ENCODE measurements at places on chromosomes 16 and 17.

DNA sequence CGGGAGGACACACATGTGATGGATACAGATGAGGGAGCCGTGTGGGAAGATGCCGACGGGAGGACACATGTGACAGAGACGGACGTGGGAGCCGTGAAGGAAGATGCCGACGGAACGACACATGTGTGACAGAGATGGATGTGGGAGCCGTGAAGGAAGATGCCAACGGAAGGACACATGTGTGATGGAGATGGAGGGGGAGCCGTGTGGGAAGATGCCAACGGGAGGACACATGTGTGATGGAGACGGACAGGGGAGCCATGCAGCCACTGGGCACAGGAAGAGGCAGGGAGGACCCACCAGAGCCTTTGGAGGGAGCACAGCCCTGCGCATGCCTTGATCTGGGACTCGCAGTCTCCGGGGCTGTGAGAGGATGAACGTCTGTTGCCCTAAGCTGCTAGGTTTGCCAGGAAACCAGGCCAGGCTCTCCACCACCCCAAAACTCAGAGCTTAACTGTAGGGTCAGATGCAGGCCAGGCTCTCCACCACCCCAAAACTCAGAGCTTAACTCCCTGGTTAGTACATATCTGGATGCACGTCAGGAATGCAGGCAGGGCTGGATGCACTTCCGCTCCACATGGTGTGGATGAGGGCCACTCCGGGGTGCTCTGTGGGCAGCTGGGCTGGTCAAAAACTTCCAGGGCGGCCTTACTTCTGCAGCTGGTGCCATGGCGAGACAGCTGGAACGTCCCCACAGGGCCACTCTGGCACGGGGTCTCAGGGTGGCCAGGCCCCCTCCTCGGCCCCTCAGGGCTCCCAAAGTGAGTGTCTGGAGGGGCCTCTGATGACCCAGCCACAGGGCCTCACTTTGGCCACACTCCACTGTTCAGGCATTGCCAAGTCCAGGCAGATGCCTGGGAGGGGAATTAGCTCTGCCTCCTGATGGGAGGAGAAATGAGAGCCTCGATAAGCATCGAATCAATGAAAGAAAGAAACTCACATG lies 47.7 kb upstream of the ZNF469 start:
- no peak for DNase-seq

GRCh38 chr17:67246403-67246652 lies 1.3 kb upstream of the HELZ start:
- DNase-seq: no peak

DNA sequence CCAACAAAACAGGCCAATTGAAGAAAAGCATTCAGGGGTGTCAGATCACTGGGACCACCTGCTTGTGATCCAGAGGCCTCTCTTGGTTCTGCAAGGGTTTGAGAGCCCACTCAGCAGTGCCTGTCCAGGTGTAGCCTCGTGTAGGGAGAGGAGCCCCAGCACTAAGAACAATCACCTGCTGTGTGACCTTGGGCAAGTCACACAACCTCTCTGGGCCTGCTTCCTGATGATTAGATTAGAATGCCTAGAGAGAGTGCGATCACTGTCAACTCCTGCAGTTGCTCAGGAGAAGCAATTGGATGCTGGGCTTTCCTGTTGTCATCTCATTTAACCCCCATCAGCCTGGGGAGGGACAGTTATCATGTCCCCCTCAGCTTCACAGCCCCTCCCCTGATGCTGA lies 10.2 kb downstream of the DLX3 start:
- DNase-seq: no peak

DNA sequence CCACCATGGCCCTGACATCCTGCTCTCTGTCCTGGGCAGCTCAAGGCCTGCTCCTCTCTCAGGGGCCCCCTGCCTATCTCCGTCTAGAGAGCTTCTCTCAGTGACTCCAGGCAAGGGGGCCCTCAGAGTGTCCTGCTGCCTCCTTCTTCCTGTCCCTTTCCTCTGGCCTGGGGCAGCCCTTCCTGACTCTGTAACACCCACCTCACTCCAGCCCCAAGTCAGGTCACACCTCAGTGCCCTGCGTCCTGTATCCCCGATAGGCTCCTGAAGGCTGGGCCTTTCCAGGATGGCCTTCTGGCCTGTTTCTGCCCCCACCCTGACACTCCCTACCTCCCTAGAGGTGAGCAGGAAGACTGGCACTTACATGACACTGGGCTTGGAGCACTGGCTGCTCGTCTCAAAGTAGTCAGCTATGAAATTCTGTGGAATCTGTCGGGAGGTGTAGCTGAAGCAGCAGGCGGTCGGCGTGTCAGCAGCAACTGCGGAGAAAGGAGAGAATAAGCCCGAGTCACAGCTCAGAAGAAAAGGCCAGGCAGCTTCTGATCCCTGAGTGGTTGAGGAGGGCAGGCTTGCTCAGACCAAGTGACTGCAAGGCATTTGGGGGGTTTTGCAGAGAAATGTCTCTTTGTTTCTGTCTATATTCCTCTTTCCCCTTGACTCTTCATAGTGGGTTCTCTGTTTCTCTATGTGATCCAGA lies 976 bp downstream of the CCL3L1 start:
- no peak for DNase-seq

DNA sequence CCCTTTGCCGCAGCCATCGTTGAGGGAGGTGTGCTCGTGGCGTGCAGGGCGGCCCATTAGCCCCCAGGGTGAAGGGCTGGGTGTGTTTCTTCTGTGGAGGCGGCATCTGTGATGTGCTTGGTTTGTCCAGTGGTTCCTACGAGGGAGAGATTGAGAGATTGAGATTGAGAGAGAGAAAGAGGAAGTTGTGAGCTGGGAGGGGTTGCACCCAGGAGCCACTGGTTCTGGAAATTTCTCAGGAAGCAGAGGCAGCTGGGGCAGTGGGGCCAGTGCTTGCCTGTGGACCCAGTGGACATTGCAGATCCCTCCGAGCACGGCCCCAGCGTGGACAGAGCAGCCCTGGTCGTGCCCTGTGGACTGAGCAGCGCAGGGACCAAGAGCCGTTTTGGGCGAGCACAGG lies 72.0 kb upstream of the ZNF750 start:
- no peak for DNase-seq

All from kidney epithelial cell (primary cell).